NCI-H1105 treated with DMSO at 0.1 percent for 48 hours (cell line): ENCODE measurements at places on chromosomes 6 and 20.

DNA sequence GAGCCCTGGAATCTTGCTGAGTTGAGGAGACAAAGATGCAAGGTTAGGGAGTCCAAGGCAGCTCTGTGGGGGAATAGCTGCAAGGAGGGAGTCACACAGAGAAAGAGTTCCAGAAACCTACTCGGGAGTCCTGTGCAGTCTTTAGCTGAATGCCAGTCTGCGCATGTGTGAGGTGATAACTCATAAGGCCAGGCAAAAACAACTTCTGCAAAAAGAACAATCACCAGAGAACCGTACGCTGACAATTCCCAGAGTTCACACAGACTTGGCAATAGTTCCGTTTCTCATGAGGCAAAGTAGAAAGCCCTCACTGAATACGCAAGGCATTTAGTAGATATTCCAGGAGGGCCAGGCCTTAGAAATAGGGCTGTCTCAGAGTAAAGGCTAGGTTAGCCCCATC, 135.2 kb upstream of the TAB2 start:
- DNase-seq, result no peak

DNA sequence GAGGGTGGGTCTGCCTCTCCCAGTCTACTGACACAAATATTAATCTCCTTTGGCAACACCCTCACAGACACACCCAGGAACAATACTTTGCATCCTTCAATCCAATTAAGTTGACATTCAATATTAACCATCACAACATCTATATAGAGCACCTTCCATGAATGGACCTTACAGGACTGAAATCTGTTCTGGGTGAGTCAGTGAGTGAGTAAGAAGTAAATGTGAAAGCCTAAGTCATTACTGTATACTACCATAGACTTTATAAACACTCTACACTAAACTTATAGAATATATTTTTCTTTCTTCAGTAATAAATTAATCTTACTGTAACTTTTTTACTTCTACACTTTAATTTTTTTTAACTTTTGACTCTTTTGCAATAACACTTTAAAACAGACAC, 993.8 kb upstream of the MAP3K7 start:
- no peak for DNase-seq

GRCh38 chr20:9838035-9838377, 870 bp downstream of the PAK5 start:
- peak; percentile 60 for DNase-seq

- DNase-seq, result no peak
Observed at GRCh38 chr6:122220254-122220653, 179.2 kb upstream of the HSF2 start.

DNA sequence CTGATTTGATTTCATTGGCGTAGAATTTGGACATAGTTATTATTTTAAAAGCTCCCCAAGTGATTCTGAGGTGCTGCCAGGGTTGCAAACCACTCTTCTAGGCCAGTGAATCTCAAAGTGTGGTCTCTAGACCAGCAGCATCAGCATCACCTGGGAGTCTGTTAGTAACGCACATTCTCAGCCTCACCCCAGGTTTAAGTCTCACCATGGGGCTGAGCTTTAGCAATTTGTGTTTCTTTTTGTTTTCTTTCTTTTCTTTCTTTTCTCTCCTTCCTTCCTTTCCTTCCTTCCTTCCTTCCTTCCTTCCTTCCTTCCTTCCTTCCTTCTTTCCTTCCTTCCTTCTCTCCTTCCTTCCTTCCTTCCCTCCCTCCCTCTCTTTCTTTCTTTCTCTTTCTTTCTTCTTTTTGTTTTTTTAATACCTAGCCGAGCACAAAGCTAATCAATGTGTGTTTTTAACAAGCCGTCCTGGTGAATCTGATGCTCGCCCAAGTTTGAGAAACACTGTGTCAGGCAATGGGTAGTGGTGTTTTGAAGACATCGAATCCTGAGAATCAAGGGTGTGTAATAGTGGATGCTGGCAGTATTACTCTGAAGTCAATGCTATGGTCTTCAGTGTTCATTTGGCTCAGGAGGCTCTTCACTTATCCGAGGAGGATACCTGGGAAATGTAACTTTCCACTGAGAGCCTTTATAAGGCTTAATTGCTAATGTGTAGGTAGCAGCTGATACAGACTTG, 104.9 kb downstream of the SLX4IP start:
- DNase-seq, result no peak

DNA sequence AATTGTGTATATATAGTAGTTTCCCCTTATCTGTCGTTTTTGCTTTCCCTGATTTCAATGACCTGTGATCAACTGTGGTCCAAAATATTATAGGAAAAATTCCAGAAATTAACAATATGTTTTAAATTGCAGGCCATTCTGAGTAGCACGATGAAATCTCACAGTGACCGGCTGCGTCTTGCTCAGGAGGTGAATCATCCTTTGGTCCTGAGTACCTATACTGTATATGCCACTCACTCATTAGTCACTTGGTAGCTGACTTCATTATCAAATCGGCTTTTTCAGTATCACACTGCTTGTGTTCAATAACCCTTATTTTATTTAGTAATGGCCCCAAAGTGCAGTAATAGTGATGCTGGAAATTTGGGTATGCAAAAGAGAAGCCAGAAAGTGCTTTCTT, 728.3 kb upstream of the EYS start:
- DNase-seq, result no peak

DNA sequence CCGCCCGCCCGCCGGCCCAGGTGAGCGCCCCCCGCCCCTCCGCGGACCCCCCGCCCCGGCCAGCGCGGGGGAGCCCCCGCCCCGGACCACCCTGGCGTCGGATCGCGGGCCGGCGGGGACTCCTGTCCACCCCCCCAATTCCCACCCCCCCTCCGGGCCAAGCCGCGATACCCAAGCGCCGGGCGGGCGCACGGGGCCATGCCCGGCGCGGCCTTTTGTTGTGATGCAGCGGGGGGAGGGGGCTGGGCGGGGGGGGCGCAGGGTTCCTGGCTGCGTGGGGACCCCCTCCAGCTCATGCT, 245 bp downstream of the SRC start:
- DNase-seq, result no peak

DNA sequence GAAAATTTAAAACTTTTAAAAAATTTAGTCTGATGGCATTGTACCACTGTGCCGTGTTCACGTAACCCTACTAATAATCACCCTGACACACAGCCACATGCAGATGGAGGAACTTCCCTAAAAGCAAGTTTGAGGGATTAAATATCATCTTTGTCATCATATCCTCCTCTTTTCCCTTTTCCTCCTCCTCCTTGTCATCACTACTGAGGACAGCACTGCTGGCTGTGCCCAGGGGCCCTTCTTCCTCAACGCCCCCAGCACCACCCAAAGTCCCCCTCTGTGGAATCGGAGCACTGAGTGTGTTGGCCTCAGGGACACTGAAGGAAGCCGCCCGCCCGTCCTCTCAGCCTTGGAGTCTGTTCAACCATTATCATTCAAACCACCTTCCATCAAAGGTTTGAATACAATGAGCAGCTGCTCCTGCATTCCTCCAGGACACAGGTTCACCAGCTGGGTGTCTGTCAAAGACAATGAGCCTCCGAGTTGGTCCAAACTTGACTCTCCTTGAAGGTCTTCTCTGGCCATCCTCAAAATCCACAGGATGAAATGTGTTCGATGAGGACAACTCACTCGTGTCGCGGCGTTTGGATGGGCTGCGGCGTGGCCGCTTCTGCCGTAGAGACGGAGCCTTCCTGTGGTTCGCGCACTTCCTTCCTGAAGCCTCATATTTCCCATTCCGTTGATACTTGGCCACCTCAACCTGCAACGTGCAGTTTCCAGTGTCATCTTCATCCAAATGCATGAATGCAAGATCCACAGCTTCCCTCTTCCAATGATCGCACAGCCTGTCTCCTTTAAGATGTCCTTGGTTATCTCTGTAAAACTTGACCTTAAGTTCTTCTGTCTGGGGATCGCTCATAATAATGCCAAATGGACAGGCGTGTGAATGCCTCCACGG, 23.3 kb downstream of the NQO2 start:
- DNase-seq, result no peak

- peak; percentile 12 for DNase-seq
Observed at GRCh38 chr6:109678240-109678639, 12.8 kb downstream of the AK9 start.

DNA sequence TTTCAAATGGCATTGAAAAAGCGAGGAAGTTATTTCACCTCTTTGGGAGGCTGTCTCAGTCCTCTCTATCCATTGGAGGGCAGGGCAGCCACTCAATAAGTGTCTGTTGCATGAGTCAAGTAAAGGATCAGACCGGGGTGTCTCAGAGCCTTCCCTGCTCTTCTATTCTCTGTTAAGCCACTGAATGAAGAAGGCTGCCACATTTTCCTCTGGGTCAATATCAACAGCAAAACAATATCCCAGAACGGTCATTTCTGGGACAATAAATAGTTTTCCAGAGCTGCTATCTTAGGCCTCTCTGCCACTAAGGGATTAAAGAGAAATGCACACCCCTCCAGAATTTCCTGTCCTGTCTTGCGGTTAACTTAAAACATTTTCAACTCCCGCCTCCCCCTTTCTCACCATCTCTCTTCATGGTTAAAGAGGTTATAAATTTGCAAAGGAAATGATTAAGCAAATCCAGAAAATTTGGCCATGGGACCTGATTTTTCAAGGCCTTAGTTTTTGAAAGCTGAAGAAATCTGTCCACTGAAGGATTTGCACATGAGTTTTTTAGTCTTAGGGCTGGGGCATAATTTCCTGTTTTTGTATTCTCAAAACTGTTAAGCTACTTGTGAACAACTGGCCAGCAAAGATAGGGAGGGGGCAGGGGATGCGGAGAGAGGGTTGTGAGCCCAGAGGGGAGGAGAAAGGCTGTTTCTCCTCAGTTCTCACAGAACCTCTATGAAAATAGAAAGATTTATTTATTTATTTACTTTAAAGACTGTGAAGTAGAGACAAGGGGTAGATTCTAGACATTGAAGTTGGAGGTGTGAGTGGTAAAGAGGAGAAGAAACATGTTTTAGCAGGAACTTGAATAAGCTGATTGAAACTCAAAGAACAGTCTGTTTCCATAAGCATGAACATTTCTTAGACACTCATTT, 135.7 kb downstream of the BCAS1 start:
- DNase-seq, result no peak

DNA sequence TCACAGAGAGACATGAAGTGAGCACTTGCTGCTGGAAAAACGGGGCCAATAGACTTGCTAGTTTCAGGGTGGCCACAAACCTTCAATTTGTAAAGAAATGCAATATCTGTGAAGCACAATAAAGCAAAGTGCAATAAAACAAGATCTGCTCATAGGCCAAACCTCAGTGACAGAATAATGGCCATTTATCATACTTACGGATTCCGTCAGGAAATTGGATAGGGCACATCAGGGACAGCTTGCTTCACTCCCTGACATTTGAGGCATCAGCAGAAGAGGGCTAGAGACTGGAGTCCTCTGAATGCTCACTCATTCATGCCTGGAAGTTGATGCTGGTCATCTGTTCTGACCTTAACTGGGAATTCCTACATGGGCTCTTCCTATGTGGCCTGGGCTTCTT, 165.5 kb upstream of the OPRM1 start:
- no peak for DNase-seq

DNA sequence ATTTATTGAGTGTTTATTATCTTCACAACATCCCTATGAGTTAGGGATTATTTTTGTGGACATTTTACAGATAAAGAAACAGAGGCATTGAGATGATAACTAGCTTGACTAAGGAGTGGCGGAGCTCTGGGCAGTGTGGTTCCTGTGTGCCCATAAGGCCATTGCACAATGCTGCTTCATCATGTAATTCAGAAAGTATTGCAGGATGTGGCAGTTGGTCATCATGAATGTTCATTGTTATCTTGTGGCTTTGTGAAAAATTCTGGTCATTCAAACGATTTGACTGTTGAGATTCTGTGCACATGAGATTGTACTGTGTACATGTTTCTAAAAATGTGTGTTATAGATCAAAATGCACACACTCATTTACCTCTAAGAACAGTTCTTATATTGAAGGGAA, 150.8 kb downstream of the ESR1 start:
- no peak for DNase-seq

GRCh38 chr6:105113422-105113821, 66.4 kb downstream of the POPDC3 start:
- DNase-seq, result no peak

DNA sequence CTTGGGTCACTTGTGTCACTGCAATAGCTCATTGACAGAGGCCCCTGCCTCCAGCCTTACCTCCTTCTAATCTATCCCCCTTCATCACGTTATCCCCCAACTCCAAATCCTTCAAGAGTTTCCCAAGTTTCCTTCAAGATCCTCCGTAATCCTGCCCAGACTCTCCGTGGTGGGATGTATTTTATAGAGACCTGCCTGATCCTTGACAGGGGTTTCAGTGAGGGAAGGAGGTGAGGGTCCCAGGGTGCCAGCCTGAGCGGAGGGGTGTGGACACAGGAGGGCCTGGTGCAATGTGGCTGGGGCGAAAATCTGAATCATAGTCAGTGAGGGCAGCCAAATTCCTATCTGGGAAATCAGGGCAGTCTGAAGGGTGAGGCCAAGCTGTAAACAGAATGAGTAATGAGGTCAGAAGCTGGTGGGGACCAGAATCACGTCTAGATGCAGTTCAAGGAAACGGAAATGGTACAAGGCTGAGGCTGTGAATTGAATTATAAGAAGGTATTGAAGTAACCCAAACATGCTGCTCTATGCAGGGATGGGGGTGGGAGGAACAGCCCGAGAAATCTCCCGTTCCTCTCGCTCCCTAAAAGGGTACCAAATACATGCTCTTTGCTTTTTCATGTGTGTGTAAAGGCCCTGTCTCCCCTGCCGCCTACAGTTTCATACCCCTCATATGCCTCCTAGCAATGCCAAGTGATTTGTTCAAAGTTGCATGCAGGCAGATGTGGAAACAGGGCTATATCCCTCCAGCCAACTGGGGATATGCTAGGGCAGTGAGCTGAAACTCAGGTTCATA, 35.4 kb upstream of the PIM1 start:
- no peak for DNase-seq

GRCh38 chr20:44394452-44394701, 38.9 kb downstream of the HNF4A start:
- no peak for DNase-seq

GRCh38 chr20:50898475-50898874, 32.8 kb downstream of the ADNP start:
- DNase-seq, result no peak

GRCh38 chr6:57029213-57029612, 17.3 kb upstream of the KIAA1586 start:
- no peak for DNase-seq

DNA sequence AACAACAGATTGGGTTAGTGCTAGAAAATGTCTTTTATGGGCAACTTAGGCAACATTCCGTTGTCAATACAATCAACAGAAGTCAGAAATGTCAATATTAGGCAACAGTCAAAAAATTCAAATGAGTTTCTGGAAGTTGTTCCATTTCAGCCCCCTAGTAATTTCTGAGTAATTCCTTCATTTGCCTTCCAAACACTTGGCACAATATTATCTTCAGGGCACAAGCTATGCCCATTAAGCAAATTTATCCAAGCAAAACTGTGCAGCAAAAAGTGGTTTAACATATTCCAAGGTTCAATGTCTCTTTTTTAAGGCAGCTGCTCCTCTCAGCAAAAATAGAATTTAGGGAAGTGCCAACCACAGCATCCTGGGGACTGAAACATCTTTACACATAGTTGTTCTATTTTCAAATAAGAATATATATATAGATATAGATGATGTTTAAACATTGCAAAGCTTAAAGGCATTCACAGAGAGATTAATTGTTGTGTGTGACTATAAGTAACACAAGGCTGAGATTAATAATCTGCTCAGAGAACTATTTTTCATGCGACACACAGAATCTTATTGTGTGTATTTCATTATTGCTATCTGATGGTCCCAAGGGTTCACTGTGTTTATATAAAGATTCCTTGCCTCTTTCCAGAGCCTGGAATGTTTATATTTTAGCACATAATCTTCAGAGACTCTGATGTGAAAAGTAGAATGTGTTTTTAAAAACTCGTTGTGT, 75.2 kb upstream of the ADTRP start:
- DNase-seq, result no peak

GRCh38 chr6:169343886-169344749, 90.5 kb upstream of the THBS2 start:
- DNase-seq, result no peak
